ENCODE measurements at places on chromosomes 11 and 22. TPM values are rescaled to one million over a fixed set of nuclear protein-coding genes. Genes with fewer than 3 reads are reported as not detected.

FGF19 gene
- total RNA-seq, result 0.03 TPM

CEP57 gene
- 17.5 TPM for total RNA-seq

FGF3 gene
- total RNA-seq, result not detected

DEUP1 gene
- total RNA-seq, result not detected

FIBP gene
- total RNA-seq, result 84.4 TPM
